ENCODE measurements at places on chromosomes 12 and 14. TPM values are rescaled to one million over a fixed set of nuclear protein-coding genes. Genes with fewer than 3 reads are reported as not detected.

RERGL gene
- total RNA-seq, result 0.69 TPM

GPN3 gene
- 29.3 TPM for total RNA-seq

HCAR2 gene
- 0.14 TPM for total RNA-seq

OTUB2 gene
- 0.27 TPM for total RNA-seq

SOAT2 gene
- total RNA-seq, result not detected

PROX2 gene
- not detected for total RNA-seq

LTBP2 gene
- total RNA-seq, result 26.5 TPM

KRT6C gene
- total RNA-seq, result not detected
